Suppressor macrophage (primary cell): ENCODE measurements at places on chromosomes 3 and 15.

DNA sequence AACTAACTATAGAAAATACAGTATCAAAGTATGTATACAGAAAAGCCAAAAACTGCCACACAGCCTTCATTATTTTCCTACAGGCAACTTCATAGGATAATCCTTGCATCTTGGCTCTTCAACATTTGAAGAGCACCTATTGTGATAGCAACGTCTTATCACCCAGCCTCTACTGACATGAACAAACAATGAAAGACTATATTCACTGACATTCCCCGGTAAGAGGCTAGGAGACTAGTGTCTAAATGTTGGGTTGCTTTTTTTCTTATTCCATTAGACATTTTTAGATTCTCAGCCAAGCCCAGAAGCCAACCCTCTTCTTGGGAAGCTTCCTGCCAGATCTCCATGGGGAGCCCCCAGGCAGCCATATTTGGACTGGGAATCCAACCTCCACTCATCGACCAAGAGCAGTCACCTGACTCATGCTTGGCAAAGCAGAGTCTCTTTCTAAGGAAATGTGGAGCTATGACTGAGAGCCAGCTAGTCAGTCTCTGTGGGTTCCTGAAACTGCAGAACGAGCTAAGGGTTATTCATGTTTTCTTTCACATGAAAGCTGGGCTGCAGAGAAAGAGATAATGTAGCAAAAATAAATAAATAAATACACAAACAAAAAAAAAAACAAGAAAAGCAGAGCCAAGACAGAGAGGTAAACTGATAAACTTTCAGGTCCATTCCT lies 227.5 kb downstream of the MAGI1 start:
- DNase-seq: no peak

DNA sequence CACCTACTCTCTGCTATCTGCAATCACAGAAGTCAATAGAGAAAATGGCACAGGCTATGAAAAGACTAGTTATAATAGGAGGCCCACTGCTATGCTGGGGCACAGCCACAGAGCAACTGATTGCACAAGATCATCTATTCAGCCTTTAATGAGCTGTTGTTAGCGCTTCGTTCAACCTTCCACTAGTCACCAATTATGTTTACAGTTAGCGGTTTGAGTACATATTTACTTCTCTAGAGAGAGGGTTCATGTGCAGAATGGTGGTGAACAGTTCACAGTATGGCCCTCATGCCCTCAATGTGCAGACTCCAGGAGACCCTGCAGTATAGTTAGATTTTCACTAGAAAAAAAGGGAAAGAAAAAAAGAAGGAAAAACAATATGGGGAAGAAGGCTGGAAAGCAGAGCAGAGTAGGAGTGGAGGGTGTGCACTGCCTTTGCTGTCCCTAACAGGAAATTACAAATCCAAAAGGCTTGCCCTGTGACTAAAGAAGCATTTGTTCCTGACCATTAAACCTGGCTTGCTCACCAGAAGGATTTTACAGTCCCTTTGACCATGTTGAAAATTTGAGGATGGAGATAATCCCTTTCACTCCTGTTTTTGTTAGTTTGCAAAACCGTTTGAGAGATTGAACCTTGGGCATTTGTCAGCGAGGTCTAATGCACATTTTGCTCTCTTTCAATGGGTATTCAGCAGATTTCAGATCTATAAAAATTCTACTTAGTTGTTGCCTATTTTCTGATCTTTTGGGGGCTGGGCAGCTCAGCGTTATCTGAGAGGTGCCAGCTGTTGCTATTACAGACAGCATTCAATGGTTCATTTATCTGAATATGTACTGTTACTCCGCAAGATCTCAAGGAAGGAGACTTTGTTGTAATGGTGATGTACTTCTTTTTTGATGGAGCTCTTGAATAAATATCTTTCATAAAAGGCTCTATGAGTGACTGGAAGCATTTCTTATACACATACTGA lies 296.1 kb downstream of the LSAMP start:
- no peak for DNase-seq

DNA sequence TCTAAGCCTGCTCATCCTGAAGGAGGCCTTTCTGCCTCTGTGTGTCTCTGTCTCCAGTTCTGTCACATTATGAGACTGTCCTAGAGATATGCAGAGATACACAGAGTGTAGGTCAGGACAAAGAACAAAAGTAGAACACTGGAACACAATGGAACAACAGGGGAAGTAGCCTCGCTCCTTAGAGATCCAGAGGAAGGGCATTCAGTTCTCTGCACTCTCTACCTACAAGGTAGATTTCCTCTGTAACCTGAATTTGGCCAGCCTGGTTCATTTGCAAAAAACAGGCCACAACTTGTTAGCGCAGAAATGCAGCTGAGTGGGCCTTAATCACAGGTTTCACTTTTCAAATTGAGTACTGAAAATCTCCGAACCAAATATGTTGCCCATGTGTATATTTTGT lies 19.4 kb downstream of the NEK10 start:
- no peak for DNase-seq

- DNase-seq: no peak
Measured at GRCh38 chr3:32376115-32376514, 15.5 kb upstream of the CMTM7 start.

GRCh38 chr3:176978441-176978840 lies 218.8 kb downstream of the TBL1XR1 start:
- no peak for DNase-seq

- no peak for DNase-seq
Measured at GRCh38 chr15:41411031-41411430, 5.9 kb upstream of the RTF1 start.

- peak; percentile 72 for DNase-seq
Measured at GRCh38 chr3:49386056-49386756, 25.6 kb downstream of the RHOA start.

DNA sequence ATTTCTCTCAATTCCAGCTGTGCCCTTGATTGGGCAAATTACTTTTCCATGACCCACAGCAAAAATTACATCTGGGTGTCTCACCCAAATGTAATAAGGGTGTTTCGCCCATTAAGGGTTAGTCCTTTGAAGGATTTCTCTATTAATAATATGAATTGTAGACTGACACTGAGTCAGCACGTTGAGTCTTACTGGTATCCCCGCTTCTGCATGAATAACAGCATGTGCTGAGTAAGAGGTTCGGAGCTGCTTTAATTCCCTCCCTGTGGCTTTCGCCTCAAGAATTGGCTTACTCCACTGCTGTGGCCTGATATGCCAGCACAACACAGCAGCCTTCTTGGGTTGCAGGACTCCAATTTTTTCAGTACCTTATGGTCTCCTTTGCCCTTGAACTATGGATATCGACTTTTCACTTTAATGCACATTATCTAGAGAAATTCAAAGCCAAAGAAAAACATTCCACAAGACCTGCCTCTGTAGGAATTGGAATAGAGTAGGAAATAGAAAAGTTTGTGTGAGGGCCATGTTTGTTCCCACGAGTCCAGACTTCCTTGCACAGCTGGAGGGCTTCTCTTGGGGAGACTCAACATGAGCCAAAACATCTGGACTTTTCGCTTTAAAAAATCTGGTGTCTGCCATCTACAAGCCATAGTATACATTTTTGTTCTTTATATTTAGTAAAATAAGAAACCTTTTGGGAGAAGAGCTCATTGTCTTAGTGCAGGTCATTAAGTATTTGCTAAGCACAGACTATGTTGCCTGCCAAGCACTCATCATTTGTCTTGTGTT lies 20.7 kb upstream of the ERC2 start:
- DNase-seq: no peak

DNA sequence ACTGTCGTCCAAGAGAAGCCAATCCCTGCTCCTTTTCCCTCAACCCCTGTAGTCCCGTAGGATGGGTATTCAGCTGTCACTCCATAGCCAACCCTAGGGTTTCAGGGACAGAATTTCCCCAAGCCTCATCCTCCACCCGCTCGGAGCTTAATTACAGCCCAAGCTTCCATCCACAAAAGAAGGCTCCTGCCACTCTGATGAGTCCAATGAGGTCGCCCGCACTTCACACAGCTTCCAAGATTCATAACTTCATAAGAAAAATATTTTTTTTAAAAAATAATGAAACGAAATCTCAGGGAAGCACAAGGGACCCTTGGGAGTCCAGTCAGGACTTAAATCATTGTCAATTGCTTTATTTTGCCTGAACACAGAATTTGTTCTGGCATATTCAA lies 75.6 kb downstream of the SLC12A8 start:
- DNase-seq: no peak

GRCh38 chr3:4957978-4958377 lies 21.3 kb upstream of the BHLHE40 start:
- no peak for DNase-seq

DNA sequence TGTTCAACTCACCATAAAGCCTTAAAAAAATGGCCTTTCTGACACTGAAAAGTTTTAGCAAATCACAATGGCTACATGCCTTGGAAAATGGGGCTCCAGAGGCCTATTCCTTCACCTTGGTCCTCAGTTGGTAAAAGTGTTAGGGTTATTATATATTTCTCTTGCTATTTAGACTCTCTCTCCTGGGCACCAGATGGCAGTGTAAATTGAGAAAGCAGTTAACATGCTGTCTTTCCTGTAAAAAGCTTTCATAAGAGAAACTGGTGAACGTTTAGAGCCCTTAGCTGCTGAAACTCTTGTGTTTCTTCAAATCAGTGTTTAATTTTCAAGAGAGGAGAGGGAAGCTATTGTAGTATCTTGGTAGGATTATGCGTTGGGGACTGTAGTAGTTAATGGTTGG lies 89.9 kb downstream of the LRTM1 start:
- no peak for DNase-seq

GRCh38 chr3:170424879-170425278 lies 6.2 kb downstream of the CLDN11 start:
- DNase-seq: no peak

DNA sequence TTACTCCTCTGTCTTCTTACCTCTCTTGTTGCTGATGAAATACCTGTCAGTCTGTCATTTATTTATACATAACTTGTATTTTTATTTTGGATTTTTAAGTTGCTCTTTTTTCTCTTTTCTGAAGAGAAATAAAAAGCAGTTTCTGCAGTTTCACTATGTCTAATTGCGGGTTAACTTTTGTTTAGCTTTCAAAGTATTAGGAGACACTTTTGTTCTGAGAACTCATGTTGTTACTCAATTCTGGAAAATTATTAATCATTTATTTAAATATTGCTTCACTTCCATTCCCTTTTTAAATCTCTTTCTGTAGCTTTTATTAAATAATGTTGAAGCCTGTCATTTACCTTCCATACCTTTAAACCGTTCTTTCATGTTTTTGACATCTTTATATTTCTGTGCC lies 29.2 kb downstream of the MYLK start:
- no peak for DNase-seq

DNA sequence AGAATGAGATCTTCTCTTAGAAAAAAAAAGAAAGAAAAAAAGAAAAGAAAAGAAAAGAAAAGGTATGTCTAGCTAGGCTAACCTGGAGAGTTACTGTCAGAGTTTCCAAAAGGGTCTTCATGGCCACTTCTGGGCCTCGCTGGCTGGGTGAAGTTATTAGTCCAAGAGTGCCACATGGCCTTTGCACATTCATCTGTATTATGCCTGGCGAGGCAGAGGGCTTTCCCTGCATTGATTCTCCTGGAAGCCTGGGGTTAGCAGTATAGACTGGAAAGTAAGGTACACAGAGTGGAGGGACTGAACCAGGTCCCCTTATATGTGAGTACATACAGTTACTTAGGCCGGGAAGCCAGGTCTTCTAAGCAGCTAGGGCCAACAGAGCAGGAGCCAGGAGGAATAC lies 54.8 kb upstream of the CGNL1 start:
- DNase-seq: no peak

DNA sequence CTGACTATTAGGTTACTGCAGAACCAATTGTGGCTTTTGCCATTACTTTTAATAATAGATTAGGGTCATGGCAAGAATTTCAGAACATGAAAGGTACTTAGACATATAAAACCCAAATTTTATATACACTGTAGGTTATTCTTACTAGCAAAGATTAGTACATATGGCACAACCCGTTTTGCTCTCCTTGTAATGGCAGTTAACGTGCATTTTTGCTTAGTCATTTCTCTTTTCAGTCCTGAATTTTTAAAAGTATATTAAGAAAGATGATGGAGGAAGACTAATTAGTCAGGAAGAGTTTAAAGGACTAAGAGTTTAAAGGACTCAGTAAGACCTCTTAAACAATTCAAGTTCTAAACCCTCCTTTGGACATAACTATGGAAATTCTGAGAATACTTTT lies 114.0 kb downstream of the PEAK1 start:
- DNase-seq: no peak

- no peak for DNase-seq
Measured at GRCh38 chr3:183493296-183494045, 62.0 kb downstream of the KLHL6 start.

GRCh38 chr15:65903296-65904073 lies 34.2 kb downstream of the RAB11A start:
- no peak for DNase-seq

GRCh38 chr3:174110761-174111160 lies 713.2 kb downstream of the NLGN1 start:
- DNase-seq: peak; percentile 6

DNA sequence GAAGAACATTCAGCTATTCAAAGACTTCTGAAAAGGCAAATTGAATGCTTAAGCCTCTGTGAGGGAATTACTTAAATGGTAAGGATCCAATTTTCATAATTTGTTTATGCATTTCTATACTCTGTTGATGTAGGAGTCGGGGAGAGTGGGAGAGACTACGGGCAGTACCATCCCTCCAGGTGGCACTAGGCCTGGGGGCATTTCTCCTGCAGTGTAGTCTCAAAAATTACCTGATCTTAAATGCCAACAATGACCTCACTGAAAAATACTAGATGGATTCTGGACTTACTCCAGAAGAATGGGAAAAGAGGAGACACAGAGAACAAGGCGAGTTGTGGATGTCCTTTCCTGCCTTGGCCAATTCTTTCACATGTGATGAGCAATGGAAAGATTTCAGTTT lies 77.8 kb upstream of the PLXND1 start:
- no peak for DNase-seq

GRCh38 chr3:48065035-48065434 lies 48.8 kb upstream of the MAP4 start:
- DNase-seq: no peak

DNA sequence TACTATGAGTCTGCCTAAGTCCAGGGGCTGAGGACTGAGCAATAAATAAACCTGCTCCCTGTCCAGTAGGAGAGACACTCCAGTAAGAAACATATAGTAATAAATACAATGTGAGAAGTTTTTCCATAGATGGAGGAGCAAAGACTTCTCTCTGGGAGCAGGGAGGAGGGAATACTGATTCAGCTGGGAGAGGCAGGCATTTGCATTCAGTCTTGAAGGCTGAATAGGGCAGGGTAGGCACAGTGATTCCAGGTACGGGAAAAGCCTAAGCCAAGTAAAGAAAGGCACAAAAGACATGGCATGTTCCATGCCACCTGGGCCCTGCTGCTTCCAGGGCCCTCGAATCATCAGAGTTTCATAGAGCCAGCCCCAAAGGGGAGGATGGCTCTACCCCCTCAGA lies 59.6 kb upstream of the GLCE start:
- no peak for DNase-seq
